Stimulated activated CD8-positive, alpha-beta memory T cell treated with anti-CD3 and anti-CD28 coated beads, Interleukin-15, amount 100 ng/mL, for 48 hours (primary cell): ENCODE measurements at places on chromosomes 1 and 21.

- no peak for DNase-seq
These were observed 653.1 kb downstream of the LMO4 start for GRCh38 chr1:87981810-87982209.

DNA sequence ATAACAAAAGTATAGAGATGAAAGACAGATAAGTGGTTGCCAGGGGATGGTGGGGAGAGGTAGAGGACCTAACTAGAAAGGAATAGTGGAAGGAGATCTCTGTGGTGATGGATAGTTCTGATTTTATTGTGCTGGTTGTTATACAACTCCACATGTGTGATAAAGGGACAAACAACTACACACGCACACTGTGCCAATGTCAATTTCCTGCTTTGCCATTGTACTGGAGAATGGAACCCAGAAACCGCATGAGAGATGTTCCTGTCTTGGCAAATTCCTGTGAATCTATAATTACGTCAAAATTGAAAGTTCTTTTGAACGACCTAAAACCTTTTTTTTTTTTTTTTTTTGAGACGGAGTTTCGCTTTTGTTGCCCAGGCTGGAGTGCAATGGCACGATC lies 11.0 kb downstream of the TNFRSF9 start:
- no peak for DNase-seq

DNA sequence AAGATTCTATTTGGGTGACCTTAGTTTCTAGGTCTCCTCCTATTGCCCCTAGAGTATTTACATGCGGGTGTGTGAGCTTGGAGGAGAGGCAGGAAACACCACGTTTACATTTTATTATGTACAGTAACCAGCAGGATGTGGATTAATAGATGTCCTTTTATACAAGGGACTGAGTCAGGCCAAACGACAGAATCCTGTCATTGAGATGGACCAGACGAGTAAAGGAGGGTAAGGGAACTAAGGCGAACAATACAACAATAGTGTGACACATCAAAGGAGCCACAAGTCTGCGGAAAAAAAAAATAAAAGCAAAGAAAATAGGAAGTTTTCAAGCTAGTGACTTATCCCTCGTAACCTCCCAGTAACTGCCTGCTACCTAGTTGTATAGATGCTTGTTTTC lies 151.1 kb downstream of the GABPA start:
- no peak for DNase-seq

- no peak for DNase-seq
These were observed 31.3 kb upstream of the CCN1 start for GRCh38 chr1:85549244-85549643.

DNA sequence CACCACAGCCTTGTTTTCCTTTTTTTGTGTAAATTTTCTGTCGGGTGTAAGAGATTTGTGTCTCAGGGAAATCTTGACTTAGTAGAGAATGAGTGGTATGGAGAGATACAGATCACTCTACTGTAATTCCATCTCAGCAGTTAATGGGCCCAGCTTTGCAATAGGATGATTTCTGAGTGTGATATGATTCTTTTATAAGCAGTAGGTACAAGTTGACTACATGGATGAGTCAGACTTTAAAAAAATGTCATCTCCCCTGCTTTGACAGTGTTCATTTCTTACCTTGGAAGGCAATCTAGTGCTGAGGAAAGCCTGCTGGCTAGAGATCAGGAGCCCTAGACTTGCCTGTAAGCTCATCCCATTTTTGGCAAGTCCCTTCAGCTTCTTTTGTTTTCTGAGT lies 261.9 kb downstream of the RYR2 start:
- DNase-seq: no peak
